GM12865 (cell line): ENCODE measurements at places on chromosomes 11 and 22.
A peak's percentile ranks its signal among the peaks of the same experiment; 100 is the strongest.

DNA sequence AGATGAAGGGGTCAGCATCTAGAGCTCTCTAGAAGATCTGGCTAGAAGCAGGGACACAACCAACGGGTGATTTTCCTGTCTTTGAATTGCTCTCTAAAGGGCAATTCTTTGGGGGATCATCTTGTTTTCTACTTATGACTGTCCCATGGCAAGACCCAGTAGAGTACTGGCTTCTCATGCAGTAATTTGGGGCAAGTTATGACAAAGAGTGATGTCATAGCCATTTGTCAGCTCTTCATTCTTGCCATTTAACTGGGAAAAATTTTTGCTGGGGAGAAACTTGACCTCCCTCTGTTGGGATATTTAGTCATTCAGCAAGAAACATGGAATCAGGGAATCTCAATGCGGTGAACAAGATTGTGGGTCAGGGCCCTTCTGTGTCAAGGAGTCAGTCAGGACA lies 80.4 kb downstream of the SLC1A2 start:
- DNase-seq: no peak

GRCh38 chr11:72652873-72653630 lies 21.2 kb downstream of the PDE2A start:
- no peak for DNase-seq

- no peak for DNase-seq
Observed at GRCh38 chr22:49764127-49764581, 63.5 kb downstream of the BRD1 start.

DNA sequence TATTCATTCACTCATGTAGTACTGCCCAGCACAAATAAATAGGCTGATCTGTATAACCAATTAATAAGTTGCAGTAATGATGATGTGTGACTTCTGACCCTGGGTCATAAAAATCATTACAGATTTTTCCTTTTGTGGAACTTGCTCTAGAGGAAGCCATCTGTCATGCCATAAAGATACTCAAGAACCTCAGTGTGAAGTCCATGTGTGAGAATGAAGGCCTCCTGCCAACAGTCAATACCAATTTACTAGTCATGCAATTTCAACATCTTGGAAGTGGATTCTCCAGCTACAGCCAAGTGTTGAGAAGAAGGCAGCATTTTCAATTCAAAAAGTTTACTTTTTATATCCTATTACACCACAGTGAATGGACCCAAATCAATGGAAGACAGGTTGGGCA lies 435.6 kb upstream of the LRRC4C start:
- no peak for DNase-seq

- DNase-seq: no peak
Observed at GRCh38 chr22:50701428-50702154, 29.0 kb downstream of the SHANK3 start.

DNA sequence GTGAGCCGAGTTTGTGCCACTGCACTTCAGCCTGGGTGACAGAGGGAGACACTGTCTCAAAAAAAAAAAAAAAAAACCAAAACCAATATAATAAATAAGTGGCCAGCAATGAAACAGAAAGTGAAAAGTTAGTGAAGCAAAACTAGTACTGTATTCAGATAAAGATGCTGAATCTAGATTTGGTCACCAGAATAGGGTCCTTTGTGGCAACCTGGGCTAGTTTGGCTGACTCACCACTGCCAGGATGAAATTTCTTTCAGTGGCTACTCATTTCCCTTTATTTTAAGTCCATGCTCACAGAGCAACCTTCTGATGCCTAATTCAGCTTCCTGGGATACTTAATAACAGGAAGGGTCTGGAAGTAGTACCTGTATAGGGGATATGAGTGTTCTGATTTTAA lies 26.0 kb downstream of the LIMK2 start:
- DNase-seq: peak; percentile 64

GRCh38 chr22:44391015-44391414 lies 78.3 kb upstream of the SHISAL1 start:
- DNase-seq: no peak

DNA sequence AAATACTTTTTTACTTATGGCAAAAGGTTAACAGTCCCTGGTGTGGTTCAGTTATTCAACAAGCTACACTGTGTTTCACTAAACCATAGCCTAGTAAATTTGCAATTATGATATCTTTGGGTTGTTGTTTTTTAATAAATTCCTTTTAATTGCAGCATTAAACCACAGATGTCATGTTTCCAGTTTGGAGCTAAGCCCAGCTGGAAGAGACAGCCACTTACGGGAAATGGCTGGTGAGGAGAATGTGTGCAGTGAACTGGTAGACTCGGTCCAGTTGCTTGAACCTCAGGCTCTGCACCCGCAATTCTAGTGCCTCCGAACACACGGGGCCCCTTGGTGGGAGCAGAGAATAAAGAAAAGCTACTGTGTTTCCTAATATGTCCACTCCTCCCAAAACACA lies 70.8 kb downstream of the WNT11 start:
- no peak for DNase-seq

DNA sequence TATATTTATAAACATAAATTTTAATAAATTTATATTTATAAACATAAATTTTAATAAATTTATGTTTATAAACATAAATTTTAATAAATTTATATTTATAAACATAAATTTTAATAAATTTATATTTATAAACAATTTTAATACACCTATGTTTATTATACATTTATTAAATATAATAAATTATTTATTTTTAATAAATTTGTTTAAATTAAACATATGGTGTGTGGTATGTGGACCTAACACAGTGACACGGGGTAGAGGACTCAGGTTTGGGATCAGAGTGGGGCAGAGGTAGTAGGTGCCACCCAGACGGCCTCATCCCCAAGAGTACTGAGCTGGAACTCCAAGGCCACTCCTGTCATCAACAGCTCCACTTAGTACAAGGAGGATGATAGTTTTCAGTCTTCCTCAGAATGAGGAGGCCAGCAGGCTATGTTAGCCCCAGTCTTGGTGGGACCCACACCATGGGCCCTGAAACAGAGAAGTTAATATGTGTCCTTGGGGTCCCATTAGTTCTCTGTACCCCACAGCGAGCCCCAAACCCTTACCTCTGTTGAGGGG lies 46.7 kb upstream of the BID start:
- no peak for DNase-seq

GRCh38 chr22:37492428-37493344 lies 6.5 kb upstream of the MFNG start:
- peak; percentile 59 for DNase-seq

- DNase-seq: no peak
Observed at GRCh38 chr22:19703869-19704268, 10.4 kb upstream of the SEPTIN5 start.

DNA sequence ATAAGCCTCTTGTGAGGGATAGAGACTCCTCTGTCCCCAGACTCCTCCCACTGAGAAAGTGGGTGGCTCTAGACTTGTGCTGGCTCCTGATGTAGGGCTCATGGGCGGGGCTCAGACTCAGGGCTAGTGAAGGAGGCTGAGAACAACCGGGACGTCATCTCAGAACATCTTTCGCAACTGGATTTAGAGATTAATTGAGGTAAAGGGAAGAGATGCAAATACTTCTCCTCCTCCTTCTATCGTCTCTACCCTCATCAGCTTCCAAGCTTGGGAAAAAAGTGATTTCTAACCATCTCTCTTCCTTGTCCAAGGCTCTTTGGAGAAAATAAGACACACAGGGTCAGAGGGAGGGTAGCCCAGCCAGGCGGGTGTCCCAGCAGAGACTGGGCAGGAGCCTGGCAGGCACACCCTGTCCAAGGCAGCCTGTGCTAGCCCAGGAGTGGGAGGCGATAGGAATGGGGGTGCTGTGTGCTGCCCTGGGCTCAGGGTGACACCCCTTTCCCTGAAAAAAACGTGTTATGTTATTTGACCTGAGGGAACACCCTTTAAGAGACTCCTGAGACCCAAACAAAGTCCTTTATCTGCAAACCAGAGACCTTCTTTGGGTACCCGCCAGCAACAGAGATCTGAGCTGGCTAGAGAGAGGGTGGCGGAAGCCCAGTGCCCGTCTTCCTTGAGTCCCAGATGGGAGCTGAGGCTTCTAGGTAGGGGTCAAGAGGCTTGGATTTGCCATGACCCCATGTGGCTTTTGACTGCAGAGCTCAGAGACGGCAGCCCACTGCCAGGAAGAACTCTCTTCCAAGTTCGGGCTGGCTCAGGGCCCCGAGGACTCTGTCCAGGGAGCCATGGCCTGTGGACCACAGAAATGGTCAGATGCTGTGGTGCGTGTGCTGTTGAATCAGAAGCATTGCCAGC lies 160.9 kb downstream of the ADAMTS15 start:
- peak; percentile 18 for DNase-seq

GRCh38 chr22:30574997-30575671 lies 669 bp upstream of the GAL3ST1 start:
- DNase-seq: no peak

DNA sequence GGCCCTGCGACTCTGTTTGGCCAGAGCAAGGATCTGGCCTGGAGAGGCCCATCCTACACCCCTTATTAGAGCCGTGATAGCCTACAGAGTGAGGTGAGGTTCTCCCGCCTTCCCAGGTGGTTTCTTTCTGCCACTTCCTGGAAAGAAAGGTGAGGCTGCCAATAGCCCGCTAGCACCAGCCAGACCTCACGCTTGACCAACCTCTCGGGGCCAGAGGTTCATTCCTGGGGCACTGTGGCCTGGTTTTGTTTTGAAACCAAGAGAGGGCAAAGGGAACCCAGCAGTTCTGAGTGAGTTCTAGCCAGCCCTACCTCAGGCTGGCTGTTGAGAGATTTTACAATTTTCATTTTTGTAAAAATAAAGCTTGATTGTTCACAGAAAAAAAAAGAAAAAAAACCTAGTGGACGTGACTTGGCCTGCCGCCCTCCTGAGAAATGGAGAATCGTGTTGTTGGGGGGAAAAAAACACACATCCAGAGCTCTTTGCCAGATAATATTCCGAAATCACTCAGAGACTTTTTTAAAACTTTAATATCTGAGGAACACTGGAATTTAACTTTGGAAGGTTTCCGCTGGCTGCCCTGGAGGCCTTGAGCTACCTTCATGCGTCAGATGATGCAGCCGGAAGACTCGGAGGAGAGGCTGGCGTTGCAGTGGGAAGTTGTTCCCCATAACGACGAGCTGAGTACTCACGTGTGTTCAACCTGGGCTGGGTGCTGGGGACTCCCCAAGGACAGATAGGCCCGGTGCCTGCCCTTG lies 84.5 kb downstream of the BCR start:
- peak; percentile 32 for DNase-seq

DNA sequence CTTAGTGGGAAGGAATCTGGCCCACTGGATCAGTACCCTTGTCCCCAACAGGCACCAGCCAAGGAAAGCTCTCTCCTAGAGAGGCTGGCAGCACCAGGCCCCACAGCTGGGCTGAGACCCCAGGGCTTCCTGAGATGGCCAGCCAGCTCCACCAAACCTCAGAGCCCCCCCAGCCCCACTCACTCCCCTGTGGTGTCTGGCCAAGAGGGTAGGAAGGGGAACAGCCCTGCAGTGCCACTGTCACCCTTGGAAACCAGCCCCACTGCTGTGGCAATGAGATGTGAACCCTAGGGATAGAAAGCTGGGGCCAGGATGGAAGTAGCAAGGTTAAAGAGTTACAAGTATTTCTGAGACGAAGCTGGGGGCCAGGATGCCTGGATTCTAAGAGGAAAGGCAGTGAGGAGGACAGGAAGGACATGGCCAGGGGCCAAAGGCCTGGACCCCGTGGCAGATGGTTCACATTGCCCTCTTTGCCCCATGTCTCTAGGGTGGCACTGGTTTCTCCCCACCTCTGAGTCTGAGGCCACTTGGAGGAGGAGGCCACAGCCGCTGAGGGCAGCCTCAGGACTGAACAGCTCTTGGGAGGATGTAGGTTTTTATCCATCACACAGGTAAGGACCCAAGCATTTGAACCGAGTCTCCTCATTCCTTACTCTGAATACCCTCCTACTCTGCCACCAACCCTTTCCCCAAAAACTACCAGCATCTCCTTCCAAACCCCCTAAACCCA lies 28.8 kb downstream of the NRXN2 start:
- DNase-seq: no peak

GRCh38 chr11:61918938-61919704 lies 1.8 kb upstream of the RAB3IL1 start:
- no peak for DNase-seq

DNA sequence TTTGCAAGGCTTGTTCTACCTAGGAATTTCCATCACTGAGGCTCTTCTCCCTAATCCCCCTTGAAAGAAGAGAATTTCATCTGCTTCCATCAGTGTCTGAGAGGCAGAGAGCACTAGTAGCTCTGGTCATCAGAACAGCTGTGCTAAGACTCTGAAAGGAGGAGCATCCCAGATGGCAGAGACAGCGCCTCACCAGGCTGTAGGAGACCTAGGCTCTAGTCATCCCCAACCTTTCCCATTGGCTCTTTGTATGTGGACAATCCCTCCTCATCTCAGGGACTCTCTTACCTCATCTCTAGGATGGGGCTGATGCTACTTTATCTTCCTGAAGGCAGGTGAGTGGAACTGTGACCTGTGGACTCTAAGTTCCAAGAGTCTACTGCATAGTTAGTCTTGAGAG lies 8.8 kb upstream of the OR9I1 start:
- DNase-seq: no peak

DNA sequence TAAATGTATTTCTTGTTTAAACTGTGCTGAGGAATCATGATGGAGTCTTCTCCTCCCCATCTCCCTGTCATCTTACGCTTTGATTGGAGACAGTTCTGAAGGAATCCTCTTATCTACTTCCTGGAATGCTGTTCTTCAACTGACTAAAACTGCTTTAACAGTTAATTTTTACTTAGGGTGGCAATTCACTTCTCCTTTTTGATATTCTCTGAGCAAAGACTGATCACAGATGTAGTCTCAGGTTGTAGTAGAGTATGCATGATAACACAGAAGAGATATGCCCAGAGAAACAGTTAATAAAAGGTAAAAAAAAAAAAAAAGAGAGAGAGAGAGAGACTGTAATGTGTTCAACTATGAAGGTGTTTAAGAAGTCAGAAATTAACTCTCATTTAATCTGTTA lies 1.4 kb upstream of the CASP5 start:
- no peak for DNase-seq

GRCh38 chr11:33291004-33291777 lies 34.0 kb downstream of the HIPK3 start:
- DNase-seq: peak; percentile 79
